ENCODE measurements at places on chromosomes 5 and 9.
A peak's percentile ranks its signal among the peaks of the same experiment; 100 is the strongest.

- DNase-seq, result no peak
These were observed 198.9 kb upstream of the SGCD start for GRCh38 chr5:156128026-156128425.

DNA sequence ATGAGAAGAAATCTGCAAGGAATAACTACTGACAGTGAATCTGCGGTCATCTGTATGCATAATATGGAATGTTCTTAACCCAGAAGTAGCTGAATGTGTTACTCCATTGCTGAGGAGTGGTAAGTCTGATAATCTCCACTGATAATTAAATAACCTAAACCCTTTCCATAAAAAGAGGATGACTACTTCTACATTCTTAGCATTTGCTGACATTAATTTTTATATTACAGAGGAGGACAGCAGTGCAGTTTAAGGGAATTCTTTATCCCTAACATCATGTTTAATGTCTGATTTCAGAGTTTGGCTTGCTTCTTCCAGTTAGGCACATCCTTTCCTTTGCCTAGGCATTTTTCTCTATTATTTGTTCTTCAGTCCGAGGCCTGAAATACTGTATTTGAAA lies 52.2 kb downstream of the CDC42SE2 start:
- no peak for DNase-seq

GRCh38 chr5:57386958-57387357 lies 95.7 kb downstream of the ACTBL2 start:
- peak; percentile 47 for DNase-seq

GRCh38 chr9:16150938-16151650 lies 598.3 kb downstream of the CCDC171 start:
- no peak for DNase-seq

- DNase-seq, result no peak
These were observed 53.0 kb downstream of the CXXC5 start for GRCh38 chr5:139701056-139701741.

- no peak for DNase-seq
These were observed 600.8 kb upstream of the DAB2 start for GRCh38 chr5:40025586-40025985.

- no peak for DNase-seq
These were observed 3.0 kb downstream of the MED22 start for GRCh38 chr9:133344979-133345378.

- DNase-seq, result no peak
These were observed 4.2 kb downstream of the ARID3C start for GRCh38 chr9:34624475-34625185.

GRCh38 chr5:170353011-170353761 lies 36.0 kb downstream of the KCNMB1 start:
- no peak for DNase-seq

DNA sequence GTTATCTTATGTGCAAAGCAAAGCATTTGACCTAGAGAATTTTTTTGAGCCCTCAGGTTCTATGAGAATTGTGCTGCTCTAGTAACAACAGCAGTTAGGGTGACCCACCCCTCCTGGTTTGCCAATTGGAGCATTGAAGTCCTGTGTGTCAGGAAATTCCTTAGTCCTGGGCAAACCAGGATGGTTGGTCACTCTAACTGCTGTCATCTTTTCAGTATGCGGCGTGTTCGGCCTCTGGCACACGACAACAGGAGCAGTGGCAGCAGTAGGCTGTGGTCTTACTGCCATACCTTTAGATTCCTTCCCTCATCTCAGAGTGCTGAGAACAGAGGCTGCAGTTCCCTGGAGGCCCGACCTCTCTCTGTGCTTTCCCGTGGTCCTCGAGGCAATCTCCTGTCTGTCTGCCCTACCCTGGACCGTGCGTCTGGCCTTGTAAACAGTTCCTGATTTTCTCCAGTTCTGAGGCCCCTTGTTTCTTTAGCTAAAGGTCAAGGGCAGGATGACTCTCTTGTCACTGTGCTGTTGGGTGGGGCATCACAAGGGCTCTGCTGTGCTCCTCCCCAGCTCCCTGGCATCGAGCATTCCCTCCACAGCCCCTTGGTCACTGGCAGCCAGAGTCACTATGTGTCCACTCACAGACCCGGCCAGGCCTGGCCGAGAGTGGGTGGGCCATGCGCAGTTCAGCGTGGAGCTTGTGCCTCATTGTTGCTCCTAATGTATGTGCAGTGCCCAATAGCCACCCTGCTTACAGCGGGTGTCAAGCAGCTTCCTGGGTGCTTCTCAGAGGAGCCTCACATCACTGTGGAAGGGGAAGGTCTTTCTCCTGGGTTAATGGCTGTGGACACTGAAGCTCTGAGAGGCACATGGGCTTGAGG lies 18.5 kb upstream of the COL15A1 start:
- DNase-seq, result no peak

DNA sequence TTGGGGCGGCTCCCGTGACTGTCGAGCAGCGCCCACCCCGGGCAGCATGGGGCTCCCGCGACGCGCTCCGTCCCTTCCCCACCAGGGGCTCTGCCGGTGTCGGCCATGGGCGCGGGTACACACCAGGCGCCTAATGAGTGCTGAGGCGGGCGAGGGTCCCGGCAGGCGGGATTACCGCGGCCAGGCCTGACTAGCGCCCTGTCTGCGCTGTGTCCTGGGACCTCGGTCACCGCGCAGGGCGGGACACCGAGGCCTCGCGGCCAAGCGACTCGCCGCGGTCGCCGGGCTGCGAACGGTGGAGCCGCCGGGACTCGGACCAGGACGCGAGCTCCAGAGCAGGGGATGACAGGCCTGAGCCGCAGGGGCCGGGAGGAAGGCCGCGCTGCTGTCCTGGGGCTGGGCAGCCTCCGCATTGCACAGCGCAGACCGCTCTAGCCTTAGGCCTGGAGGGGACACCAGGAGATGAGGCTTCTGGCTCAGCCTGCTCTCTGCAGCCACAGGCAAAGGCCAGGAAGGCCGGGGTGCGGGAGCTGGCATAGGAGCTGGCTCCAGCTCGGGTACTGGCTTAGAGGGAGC lies 14.1 kb downstream of the LCN10 start:
- peak; percentile 77 for DNase-seq

DNA sequence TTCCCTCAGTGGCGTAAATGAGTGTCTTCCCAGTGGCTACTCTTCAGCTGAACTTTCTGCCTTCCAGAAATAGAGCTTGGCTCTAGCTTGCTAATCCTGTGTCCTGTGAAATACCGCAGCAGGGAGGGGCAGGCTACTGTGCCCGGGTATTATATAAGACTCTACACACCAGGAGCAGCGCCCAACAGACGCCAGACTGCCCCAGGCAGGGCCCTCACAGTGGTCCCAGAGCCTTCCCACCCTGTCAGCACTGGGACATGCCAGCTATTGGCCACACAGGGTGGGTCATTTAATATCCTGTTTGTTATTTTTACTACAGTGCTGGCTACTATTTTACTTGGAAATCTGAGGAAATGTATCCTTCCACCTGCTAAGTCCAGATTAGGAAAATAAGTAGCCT lies 121.0 kb downstream of the FEM1C start:
- DNase-seq, result no peak

DNA sequence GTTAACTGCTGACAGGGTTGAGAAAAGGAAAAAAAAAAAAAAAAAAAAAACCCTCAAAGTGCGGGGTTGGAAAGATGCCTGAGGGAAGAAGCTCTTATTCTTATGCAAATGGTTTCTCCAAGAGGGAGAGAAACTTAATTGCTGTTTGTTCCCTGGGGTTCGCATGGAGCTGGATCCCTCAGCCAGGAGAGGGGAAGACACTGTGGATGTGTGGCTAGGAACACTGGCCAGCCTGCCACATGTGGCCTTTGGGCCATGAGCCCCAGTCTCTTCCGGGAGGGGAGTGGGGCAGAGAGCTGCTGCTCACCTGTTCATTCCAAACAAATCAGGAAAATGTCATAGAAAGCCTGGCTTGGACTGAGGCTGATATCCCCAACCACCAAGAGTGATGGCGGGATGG lies 9.4 kb upstream of the SCGB3A2 start:
- DNase-seq, result no peak

DNA sequence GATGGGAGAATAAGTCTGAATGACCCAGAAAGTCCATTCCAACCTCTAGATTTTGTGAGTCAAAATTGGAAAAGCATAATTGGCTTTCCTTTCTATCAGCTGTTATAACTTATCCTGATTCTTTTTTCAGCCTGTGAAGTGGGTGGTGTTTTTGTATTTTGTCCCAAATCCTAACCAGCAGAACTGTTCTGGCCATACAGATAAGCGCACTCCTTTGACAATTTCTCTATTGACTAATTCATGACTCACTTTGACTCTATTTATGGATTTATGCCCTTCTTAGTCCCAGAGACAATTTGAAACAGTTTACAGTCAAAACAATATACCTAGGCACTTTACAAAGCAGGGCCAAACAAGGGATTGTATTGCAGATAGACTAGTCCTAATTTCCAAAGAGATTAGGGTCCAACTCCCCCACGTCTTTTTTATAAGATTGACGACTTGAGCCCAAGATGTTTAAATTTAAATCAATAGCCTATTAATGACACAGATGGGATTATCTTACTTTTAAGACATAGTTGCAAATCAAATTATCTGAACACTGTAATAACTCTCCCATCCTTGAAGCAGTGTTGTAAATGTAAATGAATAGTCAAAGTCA lies 301.7 kb upstream of the SEMA6A start:
- DNase-seq, result no peak

- no peak for DNase-seq
These were observed 52.3 kb upstream of the CPLX2 start for GRCh38 chr5:175819090-175819425.
